Activated naive CD4-positive, alpha-beta T cell treated with anti-CD3 and anti-CD28 coated beads for 36 hours (primary cell): ENCODE measurements at places on chromosomes 1 and 21.
A peak's percentile ranks its signal among the peaks of the same experiment; 100 is the strongest.

- no peak for DNase-seq
These were observed 124.8 kb downstream of the SIK1 start for GRCh38 chr21:43302062-43302700.

- no peak for DNase-seq
These were observed 59.2 kb downstream of the IVNS1ABP start for GRCh38 chr1:185257950-185258208.

- peak; percentile 78 for DNase-seq
These were observed 1.2 kb downstream of the MAPKAPK2 start for GRCh38 chr1:206685769-206686477.

DNA sequence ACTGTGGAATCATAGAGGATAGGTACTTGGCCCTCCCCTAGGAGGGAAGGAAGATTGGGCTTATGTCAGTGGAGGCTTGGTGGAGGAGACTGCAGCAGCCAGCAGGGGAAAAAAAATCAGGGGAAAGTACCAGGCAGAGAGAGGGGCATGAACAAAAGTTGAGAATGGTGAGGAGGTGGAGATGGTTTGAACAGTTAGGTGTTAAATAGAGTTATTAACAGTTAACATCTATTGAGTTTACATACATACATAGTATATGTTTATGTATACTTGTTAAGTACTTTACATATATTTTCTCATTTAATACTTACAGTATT, 136.5 kb upstream of the HNRNPU start:
- DNase-seq, result no peak

- no peak for DNase-seq
These were observed 39.3 kb downstream of the MAGI3 start for GRCh38 chr1:113429461-113430153.

DNA sequence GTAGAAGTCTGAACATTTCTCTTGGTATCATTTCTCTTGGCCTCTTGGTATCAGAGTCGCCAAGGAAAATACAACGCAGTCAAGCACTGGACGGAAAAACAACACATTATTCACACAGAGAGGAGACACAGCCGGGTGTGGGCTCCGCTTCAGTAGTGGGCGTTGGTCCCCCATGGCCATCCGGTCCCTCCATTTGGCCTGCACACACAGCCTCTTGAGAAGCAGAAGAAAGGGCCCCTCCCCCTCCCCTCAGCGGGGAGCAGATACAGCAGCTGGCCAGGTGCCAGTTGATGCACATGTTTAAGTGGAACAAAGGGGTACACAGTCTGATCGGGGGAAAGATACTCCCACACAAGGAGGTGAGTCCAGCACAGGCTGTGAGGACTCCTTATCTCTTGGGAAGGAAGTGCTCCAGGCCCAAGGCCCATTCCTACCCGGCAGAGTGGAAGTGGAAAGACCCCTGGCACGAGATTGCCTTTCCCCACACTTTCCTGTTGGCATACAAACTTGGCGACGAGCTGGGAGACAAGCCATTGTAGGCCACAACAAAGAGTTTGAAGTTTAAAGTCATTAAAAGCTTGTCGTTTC, 311.3 kb downstream of the FAM72C start:
- DNase-seq, result no peak

DNA sequence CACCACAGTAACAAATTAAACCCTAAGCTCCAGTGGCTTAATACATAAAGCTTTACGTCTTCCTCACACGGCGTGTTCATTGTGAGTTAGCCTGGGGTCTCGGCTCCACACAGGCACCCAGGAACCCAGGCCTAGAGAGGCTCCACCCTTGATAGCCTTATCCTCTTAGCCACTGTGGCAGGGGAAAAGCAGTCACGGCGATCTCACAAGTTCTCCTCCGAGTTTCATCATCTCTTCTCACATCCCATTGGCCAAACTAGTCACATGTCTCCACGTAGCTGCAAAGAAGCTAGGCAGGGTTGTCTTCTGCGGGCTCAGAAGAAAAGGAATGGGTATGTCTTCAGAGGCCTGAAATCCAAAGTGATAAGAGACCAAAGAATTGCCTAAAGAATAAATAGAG, 122.3 kb upstream of the GRIK3 start:
- no peak for DNase-seq

DNA sequence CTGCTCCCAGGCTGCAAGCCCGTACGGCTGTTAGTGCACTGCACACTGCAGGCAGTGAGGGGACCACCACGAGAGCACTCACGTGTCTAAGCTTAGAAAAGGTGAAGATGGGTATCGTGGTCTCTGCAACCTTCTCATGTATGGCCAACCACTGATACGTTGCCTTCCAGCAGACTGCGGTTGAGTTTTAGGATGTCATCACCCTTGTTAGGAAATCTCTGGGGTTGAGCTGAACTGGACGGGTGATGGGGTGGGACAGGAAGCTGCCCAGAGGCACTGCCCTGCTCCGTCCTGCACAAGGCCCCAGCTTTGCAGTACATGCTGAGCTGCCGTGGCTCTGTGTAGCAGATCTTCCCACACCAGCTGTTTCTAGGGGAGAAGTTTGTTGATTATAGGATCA, 43.3 kb downstream of the FAAP20 start:
- DNase-seq, result no peak

- no peak for DNase-seq
These were observed 828.5 kb upstream of the ADAMTS5 start for GRCh38 chr21:27795418-27795817.

GRCh38 chr1:30420519-30421050, 302.8 kb downstream of the MATN1 start:
- DNase-seq, result no peak

- DNase-seq, result peak; percentile 81
These were observed 61.4 kb downstream of the OLFML2B start for GRCh38 chr1:161962091-161962887.

DNA sequence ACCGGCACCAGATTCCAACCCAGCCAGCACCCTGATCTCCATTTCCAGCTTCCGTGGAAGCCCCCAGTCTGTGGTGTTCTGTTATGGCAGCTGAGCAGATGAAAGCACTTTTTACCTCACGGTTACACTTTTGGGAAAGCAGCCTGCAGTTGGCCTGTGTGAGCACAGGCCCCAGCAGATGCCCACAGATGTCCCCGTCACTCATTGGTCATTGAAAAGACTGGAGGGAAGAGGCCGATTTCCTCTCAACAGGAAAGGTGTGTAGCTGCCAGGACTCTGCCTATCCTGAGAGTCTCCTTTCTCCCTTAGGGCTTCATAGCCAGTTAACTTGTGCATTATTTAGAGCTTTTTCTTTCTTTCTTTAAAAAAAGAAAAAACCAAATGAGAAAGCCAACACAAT, 123.0 kb downstream of the PCBP3 start:
- no peak for DNase-seq

GRCh38 chr1:30413606-30414005, 309.8 kb downstream of the MATN1 start:
- DNase-seq, result no peak

DNA sequence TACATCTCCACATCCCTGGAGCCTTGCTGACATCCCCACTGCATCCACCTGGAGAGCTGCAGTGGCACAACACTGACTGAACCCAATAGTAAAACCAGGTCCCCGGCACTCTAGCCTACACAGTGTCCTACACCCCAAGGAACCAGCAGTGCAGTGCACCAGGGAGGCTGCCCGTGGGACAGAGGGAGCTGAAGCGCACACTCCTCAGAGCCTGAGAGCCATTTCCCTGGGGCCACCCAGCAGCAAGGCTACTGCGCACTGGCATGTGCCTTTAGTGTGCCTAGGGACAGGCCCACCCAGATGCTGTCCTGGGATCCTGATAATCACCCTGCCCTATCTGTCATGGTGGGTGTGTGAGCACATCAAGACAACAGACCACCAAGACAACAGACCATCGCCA, 31.9 kb downstream of the NSL1 start:
- DNase-seq, result no peak

DNA sequence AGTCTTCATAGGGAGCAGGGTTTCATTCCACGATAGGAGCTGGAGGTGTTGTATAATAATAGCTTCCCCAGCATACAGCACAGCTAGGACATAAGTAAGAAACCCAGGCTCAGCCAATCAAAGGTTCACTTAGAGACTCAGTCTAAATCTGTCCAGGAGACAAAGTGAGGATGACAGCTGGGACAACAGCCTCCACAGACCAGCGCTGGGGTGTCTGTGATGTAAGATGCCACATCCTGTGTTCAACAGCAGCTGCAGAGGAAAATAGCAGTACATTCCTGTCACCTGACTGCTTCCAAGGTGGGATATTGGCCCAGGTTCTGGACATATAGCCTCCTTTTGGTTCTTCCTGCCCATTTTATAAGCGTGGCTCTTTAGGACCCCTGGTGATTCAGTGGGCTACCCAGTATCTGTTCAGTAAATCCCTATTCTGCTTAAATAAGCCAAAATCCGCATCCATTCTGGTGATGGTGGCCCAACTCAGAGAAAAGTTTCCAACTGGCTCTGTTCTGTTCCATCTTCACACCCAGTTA, 176.8 kb upstream of the SYT6 start:
- peak; percentile 42 for DNase-seq

DNA sequence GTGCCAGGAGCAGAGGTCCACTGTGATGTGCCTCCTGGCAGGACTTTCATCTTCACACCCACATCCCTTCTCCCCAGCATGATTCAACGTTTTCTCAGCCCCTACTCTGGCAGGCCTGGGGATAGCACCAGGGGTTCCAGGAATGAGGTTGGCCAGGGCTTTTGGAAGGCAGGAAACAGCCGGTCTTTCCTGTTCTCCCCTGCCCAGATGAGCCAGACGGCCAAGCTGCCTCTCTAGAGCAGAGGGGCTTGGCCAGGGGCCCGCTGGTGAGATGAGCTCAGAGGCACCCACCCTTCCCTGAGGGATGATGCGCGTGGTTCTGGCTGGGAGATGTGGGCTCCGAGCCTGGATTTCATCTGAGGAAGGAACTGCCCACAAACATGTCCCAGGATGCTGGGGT, 4.3 kb upstream of the MFAP2 start:
- DNase-seq, result no peak

- no peak for DNase-seq
These were observed 151.3 kb downstream of the ETS2 start for GRCh38 chr21:38956856-38957571.

- no peak for DNase-seq
These were observed 61.4 kb downstream of the STUM start for GRCh38 chr1:226609836-226610455.

DNA sequence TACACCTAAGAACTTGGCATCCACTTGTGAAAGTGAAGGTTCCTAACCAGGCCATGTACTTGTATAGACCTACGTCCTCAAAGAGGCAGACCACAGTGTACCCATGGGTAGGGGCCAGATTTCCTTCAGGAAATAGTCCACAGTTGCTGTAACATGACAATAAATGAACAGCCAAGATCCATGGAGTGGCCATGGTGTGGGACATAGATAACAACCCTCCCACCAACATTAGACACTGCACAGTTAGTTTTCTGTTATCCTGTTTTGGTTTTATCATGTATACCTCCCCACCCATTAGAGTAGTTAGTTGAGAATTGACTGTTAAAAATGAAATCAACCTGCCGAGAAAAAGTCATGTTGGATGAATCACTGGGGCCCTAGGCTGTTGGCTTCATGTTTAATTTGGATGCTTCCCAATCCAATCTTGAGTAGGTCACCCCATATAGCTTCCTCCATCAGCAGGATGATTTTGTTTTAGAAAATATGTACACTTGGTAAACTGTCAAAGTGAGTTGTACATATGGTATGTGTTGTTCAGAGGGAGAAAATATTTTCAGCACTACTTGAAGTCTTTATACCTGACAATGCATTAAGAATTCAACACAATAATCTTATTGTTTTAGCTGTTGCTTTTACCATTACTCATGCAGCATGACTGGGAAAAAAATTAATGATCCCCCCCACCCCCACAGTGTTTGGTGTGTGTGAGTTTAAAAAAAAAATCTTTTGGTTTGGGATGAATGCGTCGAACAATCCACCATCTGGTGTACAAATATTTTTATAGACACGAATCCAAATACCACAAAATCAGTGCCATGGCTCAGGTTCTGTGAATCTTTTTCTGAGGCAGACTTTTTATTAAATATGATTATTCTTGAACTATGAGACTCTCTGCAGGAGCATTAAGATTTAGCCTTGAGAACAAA, 88.3 kb upstream of the ARHGAP29 start:
- DNase-seq, result no peak

DNA sequence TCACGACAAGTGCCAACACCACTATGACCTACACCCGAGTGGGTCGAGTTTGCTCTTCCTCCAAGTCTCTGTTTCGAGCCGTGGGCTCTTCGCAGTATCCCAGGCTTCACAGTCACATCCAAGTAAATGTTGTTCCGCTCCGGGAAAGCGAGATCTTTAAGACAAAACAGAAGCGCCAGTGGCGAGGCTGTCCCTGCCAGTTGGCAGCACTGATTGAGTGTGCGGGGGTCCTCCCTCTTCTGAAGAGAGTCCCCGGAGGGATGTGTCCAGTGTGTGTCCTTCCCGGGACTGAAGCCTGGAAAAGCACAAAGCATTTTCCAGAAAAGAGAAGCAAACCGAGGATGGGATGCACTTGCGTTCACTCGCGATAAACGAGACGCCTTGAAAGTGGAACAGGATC, 158.9 kb downstream of the PRDM16 start:
- no peak for DNase-seq

- DNase-seq, result no peak
These were observed 3.5 kb upstream of the PTTG1IP start for GRCh38 chr21:44876849-44877575.

DNA sequence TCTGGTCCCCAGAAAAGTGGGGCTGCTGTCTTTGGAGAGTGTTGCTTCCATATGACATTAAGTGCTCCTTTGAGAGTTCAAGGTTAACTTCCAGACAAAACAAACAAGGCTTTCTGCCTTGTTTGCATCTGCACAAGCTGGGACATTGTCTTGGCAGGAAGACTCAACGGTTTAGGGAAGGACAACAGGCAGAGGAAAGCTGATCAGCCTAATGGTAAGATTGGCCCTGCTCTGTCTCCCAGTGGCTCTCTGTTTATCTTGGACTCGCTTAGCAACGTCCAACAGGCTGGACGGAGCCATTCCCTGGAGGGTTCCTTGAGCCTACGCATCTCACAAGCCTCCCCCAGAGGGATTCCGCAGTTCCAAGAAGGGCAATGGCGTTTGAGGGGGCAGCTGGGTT, 62.2 kb upstream of the SLC44A3 start:
- no peak for DNase-seq

GRCh38 chr1:245173446-245174211, 18.8 kb downstream of the KIF26B start:
- no peak for DNase-seq

GRCh38 chr1:169565335-169566271, 20.7 kb downstream of the F5 start:
- DNase-seq, result no peak

DNA sequence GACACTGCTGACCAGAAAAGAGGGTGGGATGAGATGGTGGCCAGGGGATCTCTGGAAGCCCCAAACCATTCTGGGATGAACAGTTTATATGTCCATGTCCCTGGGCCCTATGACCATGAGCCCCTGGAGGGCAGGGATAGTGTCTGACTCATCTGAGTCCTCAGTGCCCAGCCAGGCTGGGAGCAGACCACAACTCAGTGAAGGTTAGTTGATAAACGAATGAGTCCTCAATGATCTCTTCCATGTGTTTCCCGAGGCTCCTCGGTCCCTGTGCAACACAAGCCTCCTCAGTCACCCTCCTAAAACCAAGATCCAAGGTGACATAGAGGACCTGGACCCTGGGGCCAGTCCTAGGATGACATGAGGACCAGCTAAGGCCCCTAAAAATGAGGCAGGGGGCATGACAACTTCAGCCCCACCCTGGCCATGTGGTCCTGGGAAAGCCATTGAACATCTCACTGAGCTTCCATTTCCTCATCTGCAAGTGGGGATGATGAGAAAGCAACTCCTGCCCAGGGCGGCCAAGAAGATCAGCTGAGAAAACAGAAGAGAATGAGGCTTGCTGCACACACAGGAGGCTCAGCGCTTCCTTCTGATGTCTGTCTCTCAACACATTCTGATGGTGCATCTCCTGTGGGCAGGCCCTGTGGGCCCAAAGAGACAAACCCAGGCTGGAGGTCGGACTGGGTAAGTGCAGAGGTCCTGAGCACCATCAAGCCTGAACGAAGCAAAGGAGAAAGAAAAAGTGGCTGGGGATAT, 86.3 kb downstream of the GLIS1 start:
- DNase-seq, result no peak
